ENCODE measurements at places on chromosomes 6 and 20. TPM values are rescaled to one million over a fixed set of nuclear protein-coding genes. Genes with fewer than 3 reads are reported as not detected.
A peak's percentile ranks its signal among the peaks of the same experiment; 100 is the strongest.

DNA sequence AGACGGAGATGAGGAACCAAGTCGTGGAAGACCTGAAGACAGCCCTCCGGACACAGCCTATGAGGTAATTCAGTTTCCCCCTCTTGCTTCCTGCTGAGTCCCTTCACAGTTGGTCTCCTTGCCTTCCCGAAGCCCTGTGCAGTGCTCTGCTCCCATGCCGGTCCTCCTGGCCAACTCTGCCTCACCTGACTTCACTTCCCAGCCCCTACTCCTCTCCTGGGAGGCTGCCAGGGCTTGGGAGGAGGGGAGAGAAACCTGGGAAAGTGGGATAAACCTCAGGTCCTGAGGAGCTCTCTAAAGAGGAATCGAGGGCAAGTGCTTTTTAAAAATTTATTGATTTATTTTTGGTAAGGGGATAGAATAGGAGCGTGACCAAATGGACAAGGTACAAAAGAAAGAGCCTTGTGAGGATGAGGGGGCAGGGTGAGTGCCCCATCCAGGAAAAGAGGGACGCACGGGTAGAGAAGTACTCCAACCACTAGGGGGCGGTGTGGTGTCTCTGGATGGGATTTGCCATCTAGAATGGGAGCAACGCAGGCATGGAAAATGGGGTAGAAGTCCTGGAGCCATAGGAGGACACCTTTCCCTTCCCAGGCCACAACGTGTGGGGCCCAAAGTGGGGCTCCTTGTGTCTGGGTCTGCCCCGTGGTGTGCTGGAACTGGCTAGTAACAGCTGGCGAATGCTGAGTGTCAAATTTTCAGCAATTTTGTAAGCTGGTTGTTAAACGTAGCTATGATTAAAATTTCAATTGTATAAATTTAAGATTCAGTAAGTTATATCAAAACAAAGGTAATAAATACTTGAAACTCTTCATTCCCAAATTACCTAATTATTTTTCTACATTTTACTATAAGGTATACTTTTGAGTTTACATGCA lies 69.0 kb downstream of the MOCS1 start:
- H3K27ac ChIP-seq, result no peak overlapping the region
- peak; percentile 19 for DNase-seq
- no peak overlapping the region for H3K4me3 ChIP-seq
- H3K4me1 ChIP-seq, result no peaks in the 10 kb centered on the region
- H3K27me3 ChIP-seq, result peaks cover 3% of the 10 kb centered on the region
- no peaks in the 10 kb centered on the region for H3K36me3 ChIP-seq

- DNase-seq, result no peak
- no peak overlapping the region for H3K4me3 ChIP-seq
- no peaks in the 10 kb centered on the region for H3K27me3 ChIP-seq
- no peaks in the 10 kb centered on the region for H3K36me3 ChIP-seq
Observed at GRCh38 chr6:140052736-140053729, 678.6 kb upstream of the CITED2 start.

GRCh38 chr6:145323646-145324045 lies 411.7 kb downstream of the EPM2A start:
- H3K4me3 ChIP-seq, result no peak overlapping the region
- no peaks in the 10 kb centered on the region for H3K36me3 ChIP-seq
- no peak for DNase-seq
- H3K4me1 ChIP-seq, result no peaks in the 10 kb centered on the region
- no peak overlapping the region for H3K27ac ChIP-seq

Gene LRRC73
- 0.12 TPM for total RNA-seq

DNA sequence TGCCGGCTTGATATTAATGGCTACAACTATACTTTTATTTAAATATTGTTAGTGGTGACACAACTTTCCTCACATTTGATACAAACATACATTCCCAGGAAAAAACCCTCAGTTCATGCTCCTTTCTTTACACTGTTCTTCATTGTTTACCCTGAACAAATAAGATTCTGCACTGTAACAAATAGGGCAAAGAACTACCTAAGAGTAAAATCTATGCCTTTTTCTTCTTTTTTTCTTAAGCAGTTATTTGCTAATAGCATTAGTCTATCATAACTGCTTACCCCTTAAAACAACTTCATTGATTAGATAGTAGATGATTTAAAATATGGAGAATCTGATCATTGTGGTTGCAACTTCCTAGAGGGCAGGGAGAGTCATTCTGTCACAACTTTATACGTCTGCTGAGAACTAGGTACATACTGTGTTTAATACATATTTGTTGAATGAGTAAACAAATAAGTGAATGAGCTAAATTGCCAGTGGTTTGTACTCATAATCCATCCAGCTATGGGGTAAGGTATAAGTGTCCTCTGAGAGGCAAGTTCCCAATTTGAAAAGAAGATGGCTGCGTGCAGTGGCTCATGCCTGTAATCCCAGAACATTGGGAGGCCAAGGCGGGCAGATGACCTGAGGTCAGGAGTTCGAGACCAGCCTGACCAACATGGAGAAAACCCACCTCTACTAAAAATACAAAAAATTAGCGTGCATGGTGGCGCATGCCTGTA lies 161.0 kb downstream of the CDK19 start:
- no peak overlapping the region for H3K27ac ChIP-seq
- H3K4me1 ChIP-seq, result no peaks in the 10 kb centered on the region
- H3K27me3 ChIP-seq, result no peaks in the 10 kb centered on the region
- no peak overlapping the region for H3K4me3 ChIP-seq
- DNase-seq, result no peak

DNA sequence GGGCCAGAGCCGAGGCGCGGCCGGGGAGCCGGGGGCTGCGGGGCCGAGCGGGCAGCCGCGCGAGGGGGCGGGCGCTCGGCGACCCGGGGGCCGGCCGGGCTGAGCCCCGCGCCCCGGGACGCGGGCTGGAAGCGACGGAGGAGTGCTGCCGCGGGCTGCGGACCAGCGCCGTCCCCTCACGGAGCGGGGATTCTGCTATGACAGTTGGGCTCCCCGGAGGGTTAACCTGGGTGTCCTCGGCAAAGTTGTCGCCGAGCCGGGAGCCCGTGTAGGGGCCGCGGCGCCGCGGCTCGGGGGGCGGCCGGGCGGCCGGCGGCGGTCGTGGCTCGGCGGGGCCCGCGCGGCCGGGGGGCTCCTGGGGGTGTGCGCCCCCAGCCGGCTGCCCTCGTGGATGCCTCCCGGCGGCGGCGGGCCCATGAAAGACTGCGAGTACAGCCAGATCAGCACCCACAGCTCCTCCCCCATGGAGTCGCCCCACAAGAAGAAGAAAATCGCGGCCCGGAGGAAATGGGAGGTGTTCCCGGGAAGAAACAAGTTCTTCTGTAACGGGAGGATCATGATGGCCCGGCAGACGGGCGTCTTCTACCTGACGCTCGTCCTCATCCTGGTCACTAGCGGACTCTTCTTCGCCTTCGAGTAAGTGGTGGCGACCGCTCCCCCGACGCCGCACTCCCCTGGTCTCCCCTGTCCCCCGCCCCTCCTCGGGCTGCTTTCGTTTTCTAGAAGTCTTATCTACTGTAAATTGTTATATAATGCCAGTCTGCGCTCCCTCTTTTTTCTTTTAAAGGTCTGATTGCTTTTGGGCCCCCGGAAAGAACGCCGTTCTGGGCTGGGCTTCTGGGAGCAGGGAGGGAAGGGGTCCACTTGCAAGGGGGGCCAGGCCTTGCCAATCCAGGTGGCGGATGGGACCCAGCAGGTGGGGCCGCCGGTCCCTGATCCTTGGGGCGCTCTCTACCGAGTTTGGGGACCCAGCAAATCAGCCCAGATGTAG lies 936 bp downstream of the ZDHHC14 start:
- H3K27ac ChIP-seq, result peak overlapping the region; percentile 76
- H3K36me3 ChIP-seq, result peaks cover 26% of the 10 kb centered on the region
- peaks cover 38% of the 10 kb centered on the region for H3K4me1 ChIP-seq
- peak overlapping the region; percentile 88 for H3K4me3 ChIP-seq
- DNase-seq, result peak; percentile 50

- peaks cover 50% of the 10 kb centered on the region for H3K36me3 ChIP-seq
- H3K27me3 ChIP-seq, result no peaks in the 10 kb centered on the region
- no peak for DNase-seq
- H3K4me3 ChIP-seq, result no peak overlapping the region
- H3K27ac ChIP-seq, result no peak overlapping the region
Observed at GRCh38 chr6:15504581-15505350, 158.1 kb downstream of the DTNBP1 start.
